AG04449 (cell line): ENCODE measurements at places on chromosomes 5 and 9.

- no peak for DNase-seq
Measured at GRCh38 chr9:127608104-127608966, 3.7 kb upstream of the STXBP1 start.

DNA sequence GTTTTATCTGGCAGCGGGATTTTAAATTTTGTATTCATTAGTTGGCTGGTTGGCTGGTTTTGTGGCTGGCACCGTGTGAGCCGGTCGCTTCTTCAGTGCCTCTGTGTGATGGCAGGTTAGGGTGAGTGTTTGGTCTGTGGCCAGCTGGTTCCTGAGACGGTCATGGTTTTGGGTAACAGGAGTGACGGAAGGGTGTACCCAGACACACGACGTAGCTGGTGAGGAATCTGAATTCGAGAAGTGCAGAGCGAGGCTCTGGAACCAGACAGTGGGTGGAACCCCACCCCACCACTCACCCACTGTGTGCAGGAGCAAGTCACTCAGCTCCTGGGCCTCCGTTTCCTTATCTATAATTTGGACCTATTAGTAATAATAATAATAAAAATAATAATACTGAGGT, 2.7 kb downstream of the BTNL9 start:
- no peak for DNase-seq

DNA sequence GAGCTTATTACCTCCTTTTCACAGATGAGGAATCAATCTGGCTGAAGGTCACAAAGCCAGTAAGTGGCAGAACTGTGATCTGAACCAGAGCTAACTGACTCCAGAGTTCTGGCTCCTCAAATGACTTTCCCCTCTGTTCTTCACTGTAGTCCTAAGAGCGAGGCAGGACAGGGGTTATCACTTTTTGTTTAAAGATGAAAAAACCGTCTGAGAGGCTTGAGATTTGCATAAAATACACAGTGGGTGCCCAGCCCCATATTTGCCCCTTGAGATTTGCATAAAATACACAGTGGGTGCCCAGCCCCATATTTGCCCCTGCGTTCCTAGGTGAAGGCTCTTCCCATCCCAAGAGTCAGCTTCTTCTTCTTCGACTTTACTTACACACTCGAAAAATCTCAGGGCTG, 667 bp downstream of the FBXO10 start:
- DNase-seq = no peak

DNA sequence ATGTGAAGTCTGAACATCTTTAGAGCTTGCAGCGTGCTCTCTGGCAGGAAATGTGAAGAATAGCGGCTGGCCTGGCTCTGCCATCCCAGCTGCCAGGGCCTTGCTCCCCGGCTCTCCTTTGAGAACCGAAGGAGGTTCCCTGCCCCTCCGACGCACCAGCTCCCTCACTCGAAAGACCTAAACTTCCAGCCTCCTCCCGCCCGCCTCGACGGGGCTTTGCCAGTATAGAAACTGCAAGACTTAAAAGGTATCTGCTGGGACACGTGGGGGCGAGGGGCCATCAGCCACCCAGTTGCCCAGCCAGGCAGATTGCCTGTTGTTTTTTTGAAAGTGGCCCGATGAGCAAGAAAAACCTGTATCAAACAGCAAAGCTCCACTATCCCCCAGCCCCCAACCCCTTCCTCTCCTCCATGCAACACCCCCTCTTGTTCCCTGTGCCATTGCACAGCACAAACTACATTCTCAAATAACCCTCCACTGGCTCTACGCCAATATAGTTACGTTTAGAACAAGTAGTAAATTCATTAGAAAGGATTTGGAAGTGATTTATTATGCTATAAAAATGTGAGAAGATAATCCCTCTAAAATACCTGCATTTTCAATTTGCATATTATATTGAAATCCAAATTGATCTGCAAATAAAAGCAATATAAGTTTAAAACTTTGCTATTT, 331.9 kb downstream of the MED10 start:
- DNase-seq = no peak

DNA sequence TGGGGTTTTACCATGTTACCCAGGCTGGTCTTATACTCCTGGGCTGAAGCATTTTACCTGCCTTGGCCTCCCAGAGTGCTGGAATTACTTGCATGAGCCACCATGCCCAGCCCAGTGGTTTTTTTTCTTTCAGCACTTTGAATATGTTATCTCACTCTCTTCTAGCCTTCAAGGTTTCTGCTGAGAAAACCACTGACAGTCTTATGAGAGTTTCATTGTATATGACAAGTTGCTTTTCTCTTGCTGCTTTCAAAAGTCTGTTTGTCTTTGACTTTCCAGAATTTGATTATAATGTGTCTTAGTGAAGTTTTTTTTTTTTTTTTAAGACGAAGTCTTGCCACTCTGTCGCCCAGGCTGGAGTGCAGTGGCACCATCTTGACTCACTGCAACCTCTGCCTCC, 43.1 kb upstream of the BNIP1 start:
- DNase-seq = no peak

DNA sequence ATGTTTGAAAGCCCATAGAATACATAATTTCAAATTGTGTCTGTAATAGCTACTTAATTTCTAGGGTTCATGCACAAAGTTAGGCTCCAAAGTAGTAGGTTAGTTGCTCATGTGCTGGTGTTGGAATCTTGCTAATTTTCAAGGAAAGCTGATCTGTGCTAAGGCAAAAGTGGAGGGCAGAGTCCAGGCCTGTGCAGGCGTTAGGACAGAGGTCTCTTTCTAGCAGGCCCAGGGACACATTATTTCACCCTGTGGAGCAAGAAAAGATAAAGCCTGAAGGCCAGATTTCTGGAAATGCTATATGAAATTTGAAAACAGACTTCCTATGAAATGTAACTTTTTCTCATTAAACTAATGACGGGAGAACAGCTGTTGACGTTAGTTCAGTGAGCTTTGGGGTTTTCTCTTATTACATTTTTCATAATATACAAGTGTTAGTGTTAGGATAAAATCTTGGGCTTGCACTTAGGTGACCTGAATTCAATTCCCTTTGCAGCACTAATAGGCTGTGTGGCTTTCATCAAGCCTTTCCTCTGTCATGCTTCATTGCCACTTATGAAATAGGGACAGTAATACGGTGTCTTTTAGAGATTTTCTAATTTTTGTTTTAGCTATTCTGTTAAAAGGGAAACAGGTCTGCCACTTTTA, 196.7 kb upstream of the HAPLN1 start:
- DNase-seq = no peak

- no peak for DNase-seq
Measured at GRCh38 chr5:53478411-53479044, 1.9 kb upstream of the FST start.

- DNase-seq = no peak
Measured at GRCh38 chr9:12737871-12738270, 36.9 kb upstream of the LURAP1L start.

DNA sequence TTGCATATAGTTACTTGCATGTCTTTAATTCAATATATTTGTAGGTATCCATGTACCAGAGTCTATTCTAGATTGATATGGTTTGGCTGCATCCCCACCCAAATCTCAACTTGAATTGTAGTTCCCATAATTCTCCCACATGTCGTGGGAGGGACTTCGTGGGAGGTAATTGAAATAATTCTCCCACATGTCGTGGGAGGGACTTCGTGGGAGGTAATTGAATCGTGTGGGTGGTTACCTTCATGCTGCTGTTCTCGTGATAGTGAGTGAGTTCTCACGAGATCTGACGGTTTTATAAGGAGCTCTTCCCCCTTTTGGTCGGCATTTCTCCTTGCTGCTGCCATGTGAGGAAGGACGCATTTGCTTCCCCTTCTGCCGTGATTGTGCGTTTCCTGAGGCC, 16.5 kb downstream of the FBXL7 start:
- no peak for DNase-seq

DNA sequence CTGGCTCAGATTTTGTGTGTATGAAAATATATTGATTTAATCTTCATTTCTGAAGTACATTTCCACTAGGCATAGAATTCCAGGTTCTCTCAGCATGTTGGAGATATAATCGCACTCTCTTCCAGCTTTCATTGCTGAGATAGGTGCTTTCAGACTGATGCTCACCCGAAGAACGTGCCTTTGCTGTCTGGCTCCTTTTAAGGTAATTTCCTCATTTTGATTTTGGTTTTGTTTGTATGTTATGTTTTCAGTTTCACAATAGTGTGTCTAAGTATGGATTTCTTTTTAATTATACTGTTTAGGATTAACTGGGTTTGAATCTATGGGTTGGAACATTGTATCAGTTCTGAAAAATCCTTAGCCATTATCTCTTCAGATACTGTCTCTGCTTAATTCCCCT, 132.0 kb upstream of the NFIB start:
- no peak for DNase-seq

- DNase-seq = no peak
Measured at GRCh38 chr5:113177225-113177624, 200.6 kb downstream of the DCP2 start.

- DNase-seq = no peak
Measured at GRCh38 chr5:125348936-125349831, 602.7 kb upstream of the ZNF608 start.

GRCh38 chr9:81490605-81491331, 198.6 kb downstream of the TLE1 start:
- DNase-seq = no peak

DNA sequence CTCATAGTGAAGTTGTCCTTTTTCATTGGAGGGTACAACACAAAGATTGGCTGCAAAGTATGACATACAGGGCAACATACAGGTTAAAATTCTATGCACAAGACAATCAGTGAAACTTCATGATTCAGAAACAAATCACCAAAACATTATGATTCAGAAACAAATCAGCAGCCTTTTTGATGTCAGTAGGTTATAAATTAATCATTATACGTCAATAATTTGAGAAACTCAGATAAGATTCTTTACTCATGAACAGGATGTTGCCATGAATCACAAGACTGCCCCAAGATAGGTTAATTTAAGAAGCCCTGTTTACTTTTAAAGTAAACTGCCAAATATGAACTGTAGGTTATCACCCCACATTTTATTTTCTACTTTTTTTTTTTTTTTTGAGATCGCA, 62.2 kb upstream of the IL33 start:
- no peak for DNase-seq

- DNase-seq = no peak
Measured at GRCh38 chr9:27645161-27645840, 72.0 kb upstream of the C9orf72 start.

- no peak for DNase-seq
Measured at GRCh38 chr5:65029178-65029577, 260.4 kb downstream of the CWC27 start.

DNA sequence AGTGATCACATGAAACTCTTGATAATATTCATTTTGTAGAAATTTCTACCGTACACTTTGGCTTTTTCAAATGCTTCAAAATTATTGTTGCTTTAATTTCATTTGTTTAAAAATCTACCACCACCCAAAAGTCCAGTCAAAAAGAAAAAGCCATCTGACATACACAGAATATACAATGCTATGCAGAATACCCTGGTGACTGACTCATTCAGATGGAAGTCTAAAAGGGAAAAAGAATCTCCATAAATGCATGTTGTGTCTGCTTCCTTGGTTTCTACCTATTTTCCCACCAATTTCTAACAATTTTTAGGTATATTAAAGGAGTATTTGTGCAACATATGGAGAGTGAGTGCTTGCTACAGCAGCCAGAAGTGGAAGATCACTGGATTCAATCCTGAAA, 9.3 kb upstream of the RAPGEF6 start:
- DNase-seq = no peak

GRCh38 chr5:1034421-1034905, 25.9 kb downstream of the NKD2 start:
- DNase-seq = no peak

DNA sequence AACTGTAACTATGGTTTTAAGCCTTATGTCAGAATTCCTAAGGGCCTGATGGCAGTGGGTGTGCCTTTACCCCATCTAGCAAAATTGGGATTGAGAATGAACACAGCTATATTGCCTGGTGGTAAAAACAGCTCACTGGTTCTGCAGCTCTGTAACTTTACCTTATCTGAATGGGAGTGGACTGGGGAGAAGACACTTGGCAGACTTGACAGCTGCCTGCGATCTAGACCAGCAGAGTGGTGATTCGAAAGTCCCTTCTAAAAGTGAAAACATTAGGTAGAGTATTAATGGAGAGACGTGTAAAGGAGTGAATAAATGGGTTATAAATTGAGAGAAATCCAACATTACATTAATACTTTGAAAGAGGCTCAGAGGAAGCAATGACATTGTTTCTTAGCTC, 289.1 kb upstream of the EDIL3 start:
- DNase-seq = no peak

GRCh38 chr5:111016801-111017200, 54.7 kb upstream of the TSLP start:
- DNase-seq = peak; percentile 2

DNA sequence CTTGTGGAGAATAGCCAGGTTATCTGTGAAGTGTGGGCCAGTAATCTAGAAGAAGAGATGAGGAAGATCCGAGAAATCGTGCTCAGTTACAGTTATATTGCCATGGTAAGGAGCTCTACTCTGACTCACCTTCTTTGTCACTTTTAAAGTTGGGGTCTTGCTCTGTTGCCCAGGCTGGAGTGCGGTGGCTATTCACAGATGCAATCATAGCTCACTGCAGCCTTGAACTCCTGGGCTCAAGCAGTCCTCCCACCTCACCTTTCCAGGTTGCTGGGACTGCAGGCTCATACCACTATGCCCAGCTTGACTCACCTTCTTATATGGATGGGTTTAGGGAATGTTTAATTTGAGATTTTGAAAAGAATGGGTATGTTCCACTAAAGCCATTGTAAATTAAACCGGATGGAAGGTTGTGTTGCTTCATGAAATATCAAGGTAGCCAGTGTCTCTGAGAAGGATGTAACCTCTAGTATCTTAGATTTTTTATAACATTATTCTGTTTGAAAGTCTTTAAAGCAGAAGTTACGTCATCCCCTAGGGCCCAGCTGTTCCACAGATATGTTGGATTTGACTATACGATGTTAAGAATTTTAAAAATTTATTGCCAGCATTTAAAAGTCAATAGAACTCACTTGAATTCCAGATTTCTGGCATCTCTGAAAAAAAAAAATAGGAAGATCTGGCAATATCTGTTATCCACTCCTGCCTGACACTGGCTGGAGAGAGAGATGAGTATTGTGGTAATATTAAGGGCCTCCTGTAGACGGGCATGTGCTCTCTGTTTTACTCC, 5.1 kb downstream of the CNOT8 start:
- DNase-seq = no peak

DNA sequence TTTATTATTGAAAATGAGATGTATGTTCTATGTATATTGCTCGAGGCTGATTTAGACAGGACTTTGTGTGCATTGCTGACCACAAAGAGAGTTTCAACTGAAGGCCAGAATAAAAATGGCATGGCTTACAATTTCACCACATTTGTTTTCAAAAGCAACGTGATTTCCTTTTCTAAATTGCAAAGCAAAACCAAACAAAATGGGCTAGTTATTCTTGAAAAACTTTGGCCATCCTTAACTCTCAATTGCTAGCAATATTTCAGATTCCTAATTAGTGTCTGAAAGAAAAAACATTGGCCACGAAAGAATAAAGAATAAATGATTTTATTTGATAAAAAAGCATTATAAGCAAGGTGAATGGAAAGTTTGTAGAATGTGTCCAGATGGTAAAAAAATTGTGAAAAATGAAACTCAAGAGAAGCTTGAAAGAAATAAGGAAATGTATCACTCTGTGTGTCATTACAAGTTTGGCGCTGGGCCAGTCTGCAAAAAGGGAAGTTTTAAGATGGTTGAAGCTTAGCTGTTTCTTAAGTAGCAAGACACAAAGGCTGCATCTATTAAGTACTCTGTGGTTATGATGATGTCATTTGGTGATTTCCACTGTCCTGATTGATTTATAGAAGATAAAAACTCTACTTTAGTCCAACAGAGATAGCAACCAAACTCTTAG, 89.2 kb upstream of the PRLR start:
- DNase-seq = no peak
